ENCODE measurements at places on chromosomes 3 and 15.

GRCh38 chr3:151085889-151086483, 522 bp downstream of the MED12L start:
- no peak for DNase-seq

GRCh38 chr15:74289671-74290070, 53.5 kb downstream of the CCDC33 start:
- no peak for DNase-seq

GRCh38 chr15:57969355-57969754, 96.2 kb downstream of the ALDH1A2 start:
- no peak for DNase-seq

DNA sequence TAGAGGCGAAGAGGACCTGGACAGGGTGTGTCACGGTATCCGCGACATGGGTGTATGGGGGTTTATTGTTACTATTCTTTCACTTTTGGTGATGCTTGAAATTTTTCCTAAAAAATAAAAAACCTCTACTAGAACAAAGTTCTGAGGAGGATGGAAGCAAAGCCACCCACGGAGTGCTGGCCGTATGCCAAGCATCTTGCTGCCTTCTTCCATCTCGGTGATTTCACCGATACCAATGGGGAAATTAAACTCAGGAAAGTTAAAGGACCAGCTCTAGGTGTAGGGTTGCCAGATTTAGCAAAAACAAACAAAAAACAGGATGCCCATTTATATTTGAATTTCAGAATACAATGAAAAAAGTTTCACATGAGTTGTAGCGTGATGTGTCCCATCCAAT, 33.9 kb downstream of the SMAD6 start:
- no peak for DNase-seq

DNA sequence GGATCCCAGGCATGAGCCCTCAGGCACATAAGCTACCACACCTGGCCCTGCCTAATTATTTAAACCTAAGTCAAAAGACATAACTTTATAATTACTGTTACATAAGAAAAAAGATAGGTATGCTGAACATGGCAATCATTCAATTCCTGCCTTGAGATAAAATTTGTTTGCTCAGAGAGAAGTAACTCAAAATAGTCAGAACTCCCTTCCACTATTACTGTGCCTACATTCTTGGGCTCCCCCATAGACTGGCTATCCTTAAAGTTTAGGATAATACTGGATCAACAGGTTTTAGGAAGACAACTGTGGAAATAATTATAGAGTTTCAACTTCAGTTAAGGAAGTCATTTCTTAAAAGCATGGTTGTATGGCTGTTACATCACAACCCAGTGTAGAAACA, 9.9 kb downstream of the WDR53 start:
- no peak for DNase-seq
